ENCODE measurements at places on chromosomes 2 and 18.

GRCh38 chr2:12807907-12808810 is 91.4 kb downstream of the TRIB2 start:
- DNase-seq: no peak

DNA sequence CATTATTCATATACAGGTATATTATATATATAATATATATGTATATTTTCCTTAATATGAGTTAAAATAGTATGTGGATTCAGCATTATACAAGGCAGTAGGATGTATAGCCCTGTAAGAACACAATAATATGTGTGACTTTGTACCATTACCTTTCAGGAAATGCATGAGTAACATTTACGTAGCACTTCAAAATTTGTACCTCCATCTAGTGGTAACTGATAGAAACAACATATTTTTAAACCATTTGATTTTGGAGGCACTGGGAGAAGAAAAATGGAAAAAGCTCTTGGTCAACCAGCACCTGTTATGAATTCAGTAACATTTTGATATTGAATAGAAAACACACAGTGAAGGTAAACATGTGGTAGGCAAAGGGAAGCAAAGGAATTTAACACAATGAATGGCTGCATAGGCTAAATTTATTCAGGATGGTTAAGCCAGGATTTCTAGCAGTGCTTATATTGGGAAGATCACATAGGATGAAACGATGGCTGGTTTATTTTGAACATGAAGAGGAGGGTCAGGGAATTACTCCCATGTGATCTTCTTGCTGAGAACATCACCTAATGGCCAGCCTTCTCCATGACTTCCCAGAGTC is 565.5 kb downstream of the CCDC85A start:
- DNase-seq: no peak

DNA sequence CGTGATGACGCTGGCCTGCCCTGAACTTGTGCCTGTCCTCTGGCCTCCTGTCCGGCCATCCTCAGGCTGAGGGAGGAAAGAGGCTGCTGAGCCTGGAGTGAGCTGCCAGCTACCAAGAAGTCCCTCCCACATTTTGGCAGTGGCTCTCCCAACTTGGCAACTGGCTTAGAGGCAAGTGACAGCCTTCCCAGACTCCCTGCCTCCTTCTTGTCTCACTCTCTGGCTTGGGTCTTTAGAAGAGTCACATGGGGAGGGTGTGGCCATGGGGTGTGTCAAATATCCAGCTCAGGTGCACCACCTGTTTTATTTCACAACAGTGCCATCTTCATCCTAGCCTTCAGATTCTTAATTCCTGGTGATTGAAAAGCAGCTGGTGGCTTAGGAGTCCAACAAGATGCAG is 222.9 kb downstream of the PRKCE start:
- no peak for DNase-seq

DNA sequence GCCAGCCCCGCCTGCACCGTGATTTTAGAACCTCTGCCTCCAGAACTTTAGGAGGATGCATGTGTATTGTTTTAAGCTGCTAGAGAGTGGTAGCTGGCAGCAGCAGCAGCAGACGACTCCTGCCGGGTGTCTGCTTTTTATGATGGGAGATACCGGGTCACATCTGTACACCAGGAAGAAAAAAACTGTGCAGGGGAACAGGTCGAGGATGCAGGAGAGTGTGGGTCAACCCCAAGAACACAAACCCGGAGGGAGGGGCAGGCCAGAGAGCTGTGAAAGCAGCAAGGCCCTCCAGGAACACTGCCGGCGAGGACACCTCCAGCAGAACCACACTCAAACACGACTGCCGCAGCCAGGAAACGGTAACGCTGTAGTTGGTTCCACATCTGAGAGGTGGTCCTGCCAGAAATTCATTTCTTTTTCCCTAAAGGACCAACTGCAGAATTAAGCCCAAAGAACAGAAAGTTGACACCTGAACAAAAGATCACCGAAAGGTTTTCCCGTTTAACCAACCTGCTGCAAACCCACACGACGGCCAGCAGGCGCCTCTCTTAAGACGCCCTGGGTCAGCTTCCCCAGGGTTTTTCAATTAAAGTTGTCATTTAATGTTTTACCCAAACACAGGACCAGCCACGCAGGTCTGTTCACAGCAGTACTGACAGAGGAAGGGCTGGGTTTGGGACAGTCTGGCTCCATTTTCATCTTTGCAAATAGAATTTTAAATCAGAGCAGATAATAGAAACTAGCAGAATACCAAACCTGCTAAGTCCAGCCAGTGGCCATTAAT is 60.5 kb downstream of the NDUFA10 start:
- DNase-seq: no peak

- no peak for DNase-seq
These were observed 6.1 kb upstream of the CXCR1 start for GRCh38 chr2:218172845-218173244.

DNA sequence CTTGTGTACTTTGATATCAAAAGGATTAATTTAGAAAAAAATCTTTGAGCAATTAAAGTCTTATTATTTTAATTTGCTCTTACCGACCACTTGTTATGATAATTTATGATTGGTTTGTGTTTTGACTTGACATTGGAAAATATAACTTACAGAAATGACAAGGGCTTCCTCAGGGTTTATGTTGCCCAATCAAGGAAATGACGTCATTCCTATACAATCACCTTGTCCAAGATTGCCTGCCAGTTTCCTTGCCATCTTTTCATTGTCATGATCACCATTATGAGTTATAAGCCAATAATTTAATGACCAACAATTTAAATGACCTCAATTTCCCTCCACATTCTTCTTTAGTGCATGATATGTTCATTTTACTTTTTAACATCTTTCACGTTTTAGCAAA is 351.8 kb upstream of the TMEFF2 start:
- no peak for DNase-seq

- DNase-seq: no peak
These were observed 155.4 kb downstream of the GALR1 start for GRCh38 chr18:77405096-77405495.

DNA sequence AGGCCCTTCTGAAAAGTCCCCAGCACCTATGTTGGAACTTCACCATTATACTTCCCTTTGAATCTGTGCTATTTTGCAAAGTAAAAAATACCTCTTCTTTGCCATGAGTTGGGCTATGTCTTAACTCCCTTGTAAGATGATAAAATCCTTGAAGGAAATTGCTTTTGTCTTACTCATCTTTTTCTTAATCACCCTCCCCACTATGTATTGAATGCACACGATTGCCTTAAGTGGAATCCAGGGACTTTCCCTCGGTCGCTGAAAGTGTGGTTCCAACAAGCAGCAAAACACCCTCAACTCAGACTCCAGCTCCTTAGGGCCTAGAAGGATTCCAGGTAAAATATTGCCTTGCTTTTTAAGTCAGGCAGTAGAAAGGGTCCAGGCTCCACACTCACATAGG is 173.2 kb upstream of the ARL4C start:
- no peak for DNase-seq

DNA sequence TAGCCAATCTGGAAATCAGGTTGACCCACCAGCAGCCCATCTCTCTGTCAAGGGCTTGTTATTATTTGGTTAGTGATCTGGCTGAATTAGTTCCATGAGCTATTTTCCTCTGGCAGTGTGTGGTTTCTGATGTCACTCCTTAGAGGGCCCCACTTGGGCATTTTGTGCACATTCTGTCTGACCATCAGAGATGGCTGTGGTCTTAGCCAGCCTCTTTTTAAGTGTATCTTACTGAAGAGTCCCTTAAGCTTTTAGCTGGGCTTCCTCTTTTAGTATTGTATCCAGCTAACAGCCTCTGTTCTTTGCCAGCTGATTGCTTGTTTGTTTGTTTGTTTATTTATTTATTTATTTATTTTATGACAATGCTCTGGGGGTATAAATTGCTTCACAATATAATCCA is 951.1 kb upstream of the CNTNAP5 start:
- DNase-seq: no peak

- DNase-seq: no peak
These were observed 4.2 kb downstream of the UGP2 start for GRCh38 chr2:63845866-63846265.

GRCh38 chr2:216713691-216714336 is 18.5 kb upstream of the IGFBP5 start:
- no peak for DNase-seq

GRCh38 chr2:30339071-30339470 is 107.7 kb downstream of the LBH start:
- DNase-seq: peak; percentile 75

DNA sequence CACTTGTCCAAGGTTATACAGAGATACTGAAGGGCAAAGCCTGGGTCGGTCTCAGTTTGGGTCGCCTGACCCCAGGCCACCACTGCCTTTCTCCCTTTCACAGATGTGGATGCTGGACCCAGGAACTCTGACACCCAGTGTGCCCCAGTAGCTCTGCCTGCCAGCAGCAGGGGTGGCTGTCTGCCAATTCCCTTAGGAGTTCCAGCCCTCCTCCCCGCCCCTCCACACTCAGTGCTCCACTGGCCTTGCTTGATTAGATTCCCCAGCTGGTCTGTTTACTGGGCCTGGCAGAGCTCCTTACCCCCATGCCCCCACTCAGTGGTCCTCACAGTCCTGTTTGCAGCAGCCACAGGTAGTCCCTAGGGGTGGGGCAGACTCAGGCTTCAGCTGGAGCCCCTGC is 75.5 kb downstream of the NPAS2 start:
- no peak for DNase-seq

GRCh38 chr2:39778233-39778632 is 825 bp downstream of the THUMPD2 start:
- no peak for DNase-seq

DNA sequence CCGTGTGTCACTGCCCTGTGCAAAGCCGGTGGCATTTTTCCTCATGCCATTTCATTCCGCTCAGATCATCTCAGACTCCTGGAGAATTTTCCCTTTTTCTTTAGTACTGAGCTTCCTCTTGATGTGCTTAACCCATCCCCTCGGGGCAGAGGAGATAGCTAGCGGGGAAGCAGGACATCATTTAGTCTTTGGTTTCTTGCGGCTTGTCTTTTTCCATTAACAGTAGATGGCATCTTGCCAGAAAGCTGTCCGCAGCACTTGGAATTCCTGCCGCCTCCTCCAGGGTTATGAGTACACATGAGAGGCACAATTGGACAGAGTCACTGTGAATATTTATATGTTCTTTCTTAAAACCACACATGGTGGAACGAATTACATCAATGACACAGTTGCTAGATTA is 226.6 kb downstream of the ALPK2 start:
- DNase-seq: no peak

- no peak for DNase-seq
These were observed 909 bp downstream of the TGFA start for GRCh38 chr2:70552501-70553333.

- no peak for DNase-seq
These were observed 297.7 kb upstream of the DOK6 start for GRCh38 chr18:69102959-69103358.

GRCh38 chr18:13235981-13236380 is 17.4 kb downstream of the LDLRAD4 start:
- DNase-seq: no peak

All from GM12864 (cell line).